Renal cortical epithelial cell (primary cell): ENCODE measurements at places on chromosomes 4 and X.

DNA sequence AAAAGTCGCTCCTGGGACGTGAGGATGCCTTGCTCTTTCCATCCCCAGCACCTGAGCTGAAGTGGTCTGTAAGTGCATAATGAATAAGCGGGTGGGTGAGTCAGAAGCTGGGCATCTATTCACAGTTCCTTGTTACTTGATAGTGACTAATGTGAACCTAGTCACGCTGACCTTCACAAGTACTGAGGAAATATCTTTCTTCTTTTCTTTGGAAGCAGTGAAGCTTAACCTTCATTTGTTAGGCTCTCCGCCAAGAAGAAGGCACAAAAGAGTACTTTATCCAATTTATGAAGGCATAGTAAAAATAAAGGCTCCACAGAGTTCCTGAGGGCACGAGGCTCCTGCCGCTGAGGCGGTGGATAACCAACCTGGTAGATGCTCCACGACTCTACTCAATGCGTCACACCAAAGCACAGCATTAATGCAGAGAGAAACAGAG, 475.7 kb upstream of the SLIT2 start:
- DNase-seq: peak; percentile 100

DNA sequence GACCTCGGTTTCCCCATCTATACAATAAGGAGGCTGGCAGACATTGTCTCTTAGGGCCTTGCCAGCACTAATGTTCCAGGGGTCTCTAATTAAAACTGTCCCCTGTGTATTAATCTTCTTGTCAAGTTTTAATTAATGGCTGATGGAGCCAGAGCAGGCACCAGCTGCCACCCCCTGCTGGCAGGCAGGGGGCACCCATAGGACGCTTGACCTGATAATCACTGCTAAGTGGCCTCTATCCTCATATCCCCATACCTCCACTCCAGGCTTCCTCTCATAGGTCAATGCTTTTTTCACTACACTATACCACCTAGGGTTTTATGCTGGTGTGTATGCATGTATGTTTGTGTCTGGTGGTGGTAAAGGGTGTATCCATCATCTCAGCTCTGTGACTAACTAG, 89.4 kb downstream of the EFNB1 start:
- no peak for DNase-seq

DNA sequence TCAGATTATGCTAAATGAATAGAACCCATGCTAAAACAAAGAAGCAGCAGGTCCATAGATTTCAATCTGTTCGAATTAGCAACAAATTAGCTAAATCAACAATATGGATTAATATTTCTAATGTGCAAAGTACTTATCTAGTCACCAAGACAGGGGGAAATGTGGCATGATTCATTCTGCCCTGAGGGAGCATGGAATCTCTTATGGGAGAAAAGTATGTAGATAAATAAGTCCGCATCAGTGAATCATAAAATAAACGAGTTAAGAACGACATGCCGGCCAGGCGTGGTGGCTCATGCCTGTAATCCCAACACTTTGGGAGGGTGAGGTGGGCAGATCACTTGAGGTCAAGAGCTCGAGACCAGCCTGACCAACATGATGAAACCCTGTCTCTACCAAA, 102.1 kb downstream of the ANOS1 start:
- DNase-seq: no peak

- no peak for DNase-seq
These were observed 24.8 kb downstream of the HOPX start for GRCh38 chr4:56656346-56656643.

- DNase-seq: peak; percentile 57
These were observed 61.4 kb upstream of the TRIM2 start for GRCh38 chr4:153142700-153143438.
